ENCODE measurements at places on chromosomes 3 and 15.

- H3K27me3 ChIP-seq = no peaks in the 10 kb centered on the region
- no peaks in the 10 kb centered on the region for H3K4me1 ChIP-seq
- no peaks in the 10 kb centered on the region for H3K36me3 ChIP-seq
- H3K4me3 ChIP-seq = no peak overlapping the region
- no peak overlapping the region for H3K27ac ChIP-seq
- no peak for DNase-seq
Measured at GRCh38 chr15:35769656-35770055, 223.7 kb upstream of the DPH6 start.

DNA sequence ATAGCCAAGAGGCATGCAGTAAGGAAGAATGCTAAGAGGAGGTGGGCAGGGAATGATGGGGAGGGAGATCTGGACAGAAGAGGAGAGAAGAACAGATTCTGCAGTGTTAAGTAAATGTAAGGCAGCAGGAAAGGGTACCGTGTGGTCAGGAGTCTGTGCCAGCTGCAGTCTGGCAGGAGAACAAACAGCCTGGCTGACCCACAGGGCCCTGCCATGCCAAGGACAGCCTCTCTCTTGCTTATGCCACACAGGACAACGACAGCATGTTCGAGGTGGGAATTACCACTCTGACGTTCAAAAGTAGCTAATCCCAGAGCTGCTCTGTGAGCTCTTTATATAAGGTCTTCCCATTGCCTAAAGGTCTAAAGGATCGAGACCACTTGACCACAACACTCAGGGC is 31.3 kb downstream of the DAPK2 start:
- no peaks in the 10 kb centered on the region for H3K27me3 ChIP-seq
- H3K4me1 ChIP-seq = peaks cover 13% of the 10 kb centered on the region
- no peaks in the 10 kb centered on the region for H3K36me3 ChIP-seq
- H3K27ac ChIP-seq = no peak overlapping the region
- H3K4me3 ChIP-seq = no peak overlapping the region

DNA sequence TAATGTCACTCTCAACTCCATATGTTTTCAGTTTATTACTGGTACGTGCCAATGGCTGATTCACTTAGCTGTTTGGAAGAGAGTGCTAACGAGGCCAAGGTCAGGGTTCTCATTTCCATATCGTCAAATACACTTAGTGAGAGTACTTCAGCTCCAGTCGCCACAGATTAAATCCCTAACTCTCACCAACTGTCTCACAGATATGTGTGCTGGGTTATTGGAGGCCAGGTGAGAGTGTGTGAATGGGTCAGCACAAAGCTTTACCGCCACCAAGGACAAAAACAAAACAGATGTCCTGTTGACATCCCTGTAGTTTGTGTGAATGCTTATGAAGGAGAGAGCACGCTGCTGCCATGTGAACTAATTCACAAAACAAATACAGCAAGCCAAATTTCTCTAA is 133.5 kb upstream of the TBL1XR1 start:
- H3K36me3 ChIP-seq = no peaks in the 10 kb centered on the region
- DNase-seq = no peak
- H3K27ac ChIP-seq = no peak overlapping the region
- H3K4me1 ChIP-seq = no peaks in the 10 kb centered on the region
- no peak overlapping the region for H3K4me3 ChIP-seq

GRCh38 chr3:33758281-33758680 is 40.1 kb upstream of the PDCD6IP start:
- H3K27me3 ChIP-seq = no peaks in the 10 kb centered on the region
- no peak overlapping the region for H3K27ac ChIP-seq
- H3K36me3 ChIP-seq = no peaks in the 10 kb centered on the region
- no peak overlapping the region for H3K4me3 ChIP-seq

GRCh38 chr3:50666837-50667236 is 7.9 kb upstream of the DOCK3 start:
- H3K4me1 ChIP-seq = no peaks in the 10 kb centered on the region
- no peaks in the 10 kb centered on the region for H3K36me3 ChIP-seq
- no peak overlapping the region for H3K4me3 ChIP-seq
- no peak overlapping the region for H3K27ac ChIP-seq
- no peak for DNase-seq

- no peaks in the 10 kb centered on the region for H3K27me3 ChIP-seq
- H3K27ac ChIP-seq = no peak overlapping the region
- no peaks in the 10 kb centered on the region for H3K36me3 ChIP-seq
- H3K4me3 ChIP-seq = no peak overlapping the region
Measured at GRCh38 chr3:118485693-118486092, 549.0 kb downstream of the IGSF11 start.

DNA sequence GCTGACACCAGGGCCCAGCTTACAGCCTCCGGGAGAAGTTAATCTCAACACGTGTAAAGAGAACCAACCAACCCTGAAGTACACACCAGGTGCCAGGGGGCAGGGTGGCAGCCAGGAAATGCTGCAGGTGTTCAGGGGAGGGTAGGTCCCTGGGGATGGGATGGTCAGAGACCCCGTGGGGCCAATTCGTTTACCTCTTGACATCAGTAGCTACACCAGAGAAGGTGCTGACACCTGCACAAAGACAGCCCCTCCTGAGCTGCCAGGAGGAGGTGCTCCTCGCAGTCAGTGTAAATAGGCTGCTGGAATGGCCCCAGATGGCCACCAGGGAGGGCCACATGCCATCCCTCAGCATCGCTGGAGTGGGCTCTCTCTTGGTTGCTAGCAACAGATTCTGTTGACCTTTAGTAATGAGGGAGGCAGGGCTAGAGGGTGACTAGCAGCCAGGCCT is 52.8 kb downstream of the CORO2B start:
- peaks cover 45% of the 10 kb centered on the region for H3K4me1 ChIP-seq
- H3K27me3 ChIP-seq = no peaks in the 10 kb centered on the region
- no peak overlapping the region for H3K27ac ChIP-seq
- no peak for DNase-seq

DNA sequence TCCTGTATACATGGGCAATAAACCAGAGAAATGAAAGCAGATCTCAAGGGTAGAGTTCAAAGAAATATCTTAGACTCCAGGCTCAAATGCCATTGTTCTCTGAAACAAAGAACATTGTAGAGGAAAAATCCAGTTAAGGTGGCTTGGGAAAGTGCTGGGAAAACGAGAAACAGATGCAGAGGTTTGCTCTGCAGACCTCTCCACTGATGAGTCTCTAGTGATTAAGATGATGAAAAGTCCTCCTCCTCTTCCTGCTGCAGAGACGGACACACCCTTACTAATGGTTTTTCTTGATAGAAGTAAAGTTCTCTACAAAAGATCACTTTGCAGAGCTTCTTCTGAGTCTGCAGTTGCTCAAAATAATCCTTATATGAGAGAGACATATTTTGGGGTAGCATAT is 264.7 kb downstream of the GABRG3 start:
- no peaks in the 10 kb centered on the region for H3K36me3 ChIP-seq
- H3K27me3 ChIP-seq = no peaks in the 10 kb centered on the region
- DNase-seq = no peak
- H3K4me3 ChIP-seq = no peak overlapping the region
- H3K27ac ChIP-seq = no peak overlapping the region

DNA sequence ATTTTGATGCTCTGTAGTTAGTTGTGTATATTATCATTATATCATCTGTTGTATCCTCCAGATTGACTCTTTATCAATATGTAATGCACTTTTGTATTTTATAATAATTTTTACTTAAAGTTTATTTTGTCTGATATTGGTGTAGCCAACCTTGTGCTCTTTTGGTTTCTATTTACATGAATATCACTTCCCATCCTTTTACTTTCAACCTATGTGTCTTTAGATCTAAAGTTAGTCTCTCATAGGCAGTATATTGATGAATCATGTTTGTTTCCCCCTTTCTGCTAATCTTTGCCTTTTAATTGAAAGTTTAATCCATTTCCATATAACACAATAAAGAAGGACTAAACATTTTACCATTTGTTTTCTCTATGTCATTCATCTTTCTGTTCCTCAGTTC is 28.1 kb upstream of the CD200R1L start:
- H3K36me3 ChIP-seq = no peaks in the 10 kb centered on the region
- no peak for DNase-seq
- no peaks in the 10 kb centered on the region for H3K27me3 ChIP-seq
- H3K27ac ChIP-seq = no peak overlapping the region

DNA sequence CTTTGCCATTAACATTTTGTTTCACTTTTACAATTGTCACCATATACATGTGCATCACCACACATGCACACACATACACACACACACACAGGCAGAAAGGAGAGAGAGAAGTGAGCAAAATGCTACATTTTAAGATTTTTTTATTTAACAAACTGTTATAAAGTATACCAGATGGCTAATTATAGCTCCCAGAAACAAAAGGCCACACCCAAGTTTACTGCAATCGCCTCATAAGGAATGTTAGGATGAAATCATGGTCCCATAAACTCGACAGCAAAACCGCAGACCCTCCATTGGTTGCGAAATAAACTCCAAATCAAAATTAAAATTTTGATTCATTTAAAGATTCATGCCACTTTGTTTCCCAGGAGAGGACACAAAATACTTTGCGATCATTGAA is 16.1 kb upstream of the C15orf61 start:
- no peaks in the 10 kb centered on the region for H3K36me3 ChIP-seq
- no peaks in the 10 kb centered on the region for H3K27me3 ChIP-seq
- no peak overlapping the region for H3K27ac ChIP-seq
- no peak overlapping the region for H3K4me3 ChIP-seq
- no peak for DNase-seq
- H3K4me1 ChIP-seq = peaks cover 3% of the 10 kb centered on the region

- H3K4me1 ChIP-seq = no peaks in the 10 kb centered on the region
- no peaks in the 10 kb centered on the region for H3K36me3 ChIP-seq
- no peak overlapping the region for H3K4me3 ChIP-seq
Measured at GRCh38 chr3:75951941-75952340, 166.6 kb upstream of the ZNF717 start.

- no peaks in the 10 kb centered on the region for H3K4me1 ChIP-seq
- H3K4me3 ChIP-seq = no peak overlapping the region
- no peak for DNase-seq
- H3K27ac ChIP-seq = no peak overlapping the region
- no peaks in the 10 kb centered on the region for H3K27me3 ChIP-seq
Measured at GRCh38 chr3:183230826-183231225, 22.2 kb upstream of the B3GNT5 start.

- H3K27me3 ChIP-seq = no peaks in the 10 kb centered on the region
- peaks cover 7% of the 10 kb centered on the region for H3K4me1 ChIP-seq
- H3K27ac ChIP-seq = no peak overlapping the region
- no peak overlapping the region for H3K4me3 ChIP-seq
- H3K36me3 ChIP-seq = no peaks in the 10 kb centered on the region
Measured at GRCh38 chr15:44435893-44436667, 8.7 kb downstream of the CTDSPL2 start.

DNA sequence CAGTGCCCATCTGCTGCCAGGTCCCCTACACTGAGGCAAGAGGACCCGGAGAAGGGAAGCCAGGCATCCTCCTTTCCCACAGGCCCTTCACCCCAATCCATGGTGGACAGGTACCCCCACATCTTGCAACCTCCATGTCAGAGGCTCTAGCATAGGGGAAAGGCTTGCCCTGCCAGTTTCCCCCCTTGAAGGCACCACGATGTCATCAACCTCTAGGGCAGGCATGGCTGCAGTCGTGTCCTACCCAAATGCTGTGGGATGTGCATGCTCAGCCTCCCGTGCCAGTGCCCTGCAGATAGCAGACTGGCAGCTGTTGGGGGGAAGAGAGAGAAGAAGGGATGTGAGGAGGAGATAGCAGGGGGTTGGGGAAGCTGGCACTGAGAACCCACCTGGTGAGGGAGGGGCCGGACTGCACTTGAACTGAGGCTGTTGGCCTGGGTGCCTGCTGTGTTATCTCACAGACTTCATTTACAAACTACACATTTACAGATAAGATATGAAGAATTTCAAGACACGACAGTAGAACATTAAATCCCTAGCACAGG is 197.5 kb downstream of the ADAMTS9 start:
- peak; percentile 48 for DNase-seq
- H3K4me3 ChIP-seq = no peak overlapping the region
- no peaks in the 10 kb centered on the region for H3K36me3 ChIP-seq
- H3K27me3 ChIP-seq = peaks cover 8% of the 10 kb centered on the region

- H3K27ac ChIP-seq = peak overlapping the region; percentile 69
- H3K27me3 ChIP-seq = peaks cover 25% of the 10 kb centered on the region
- H3K4me1 ChIP-seq = peaks cover 49% of the 10 kb centered on the region
- no peaks in the 10 kb centered on the region for H3K36me3 ChIP-seq
Measured at GRCh38 chr3:49872801-49873281, 3.1 kb upstream of the CAMKV start.

GRCh38 chr3:150729682-150730360 is 26.1 kb upstream of the ERICH6 start:
- H3K4me1 ChIP-seq = no peaks in the 10 kb centered on the region
- no peak overlapping the region for H3K4me3 ChIP-seq
- no peaks in the 10 kb centered on the region for H3K36me3 ChIP-seq
- no peak for DNase-seq
- H3K27me3 ChIP-seq = no peaks in the 10 kb centered on the region

GRCh38 chr15:45276831-45277230 is 24.8 kb downstream of the SLC28A2 start:
- no peak overlapping the region for H3K4me3 ChIP-seq
- H3K27ac ChIP-seq = no peak overlapping the region
- no peaks in the 10 kb centered on the region for H3K4me1 ChIP-seq
- no peaks in the 10 kb centered on the region for H3K27me3 ChIP-seq
- no peaks in the 10 kb centered on the region for H3K36me3 ChIP-seq

DNA sequence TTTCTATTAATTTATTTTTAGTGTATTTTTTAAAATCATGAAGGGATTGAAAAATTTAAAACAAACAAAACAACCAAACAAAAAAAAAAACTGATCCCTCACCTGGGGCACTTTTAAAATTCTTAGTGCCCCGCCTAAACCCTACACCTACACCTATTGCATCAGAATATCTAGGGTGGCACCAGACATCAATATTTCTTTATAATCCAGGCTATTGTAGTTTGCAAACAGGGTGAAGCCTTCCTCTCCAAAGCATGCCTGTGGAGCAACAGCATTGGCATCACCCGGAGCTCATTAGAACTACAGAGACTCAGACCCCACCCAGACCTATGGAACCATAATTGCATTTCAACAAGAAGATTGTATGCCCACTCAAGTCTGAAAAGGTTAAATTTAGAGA is 54.9 kb upstream of the ACP3 start:
- no peak overlapping the region for H3K4me3 ChIP-seq
- H3K27ac ChIP-seq = no peak overlapping the region
- no peaks in the 10 kb centered on the region for H3K27me3 ChIP-seq
- no peak for DNase-seq
- H3K36me3 ChIP-seq = no peaks in the 10 kb centered on the region

DNA sequence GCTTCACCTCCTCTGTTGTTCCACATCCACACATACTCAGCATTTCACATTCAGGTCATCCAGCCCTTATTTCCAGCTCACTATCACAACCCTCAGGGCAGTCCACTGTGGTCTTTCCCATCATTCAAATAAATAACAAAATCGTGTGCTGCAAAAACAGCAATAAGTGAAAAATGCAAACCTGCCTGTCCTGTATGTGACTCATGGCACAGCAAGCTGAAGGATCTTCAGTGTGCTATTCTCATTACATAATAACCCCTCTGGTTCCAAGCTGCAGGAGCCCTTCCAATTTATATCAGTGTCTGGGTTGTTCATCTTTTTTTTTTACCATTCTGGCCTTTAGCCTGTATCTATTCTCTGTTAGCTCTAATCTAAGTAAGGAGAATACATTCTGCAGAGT is 185.3 kb upstream of the UBE2E2 start:
- H3K4me1 ChIP-seq = peaks cover 16% of the 10 kb centered on the region
- H3K4me3 ChIP-seq = no peak overlapping the region
- H3K27ac ChIP-seq = no peak overlapping the region
- no peaks in the 10 kb centered on the region for H3K27me3 ChIP-seq
- no peak for DNase-seq

- H3K27me3 ChIP-seq = no peaks in the 10 kb centered on the region
- H3K4me3 ChIP-seq = no peak overlapping the region
- H3K4me1 ChIP-seq = no peaks in the 10 kb centered on the region
Measured at GRCh38 chr3:183151086-183151485, 11.4 kb downstream of the LAMP3 start.

Measured in SK-N-SH (cell line).